Right renal cortex interstitium (tissue), 3 donors: ENCODE measurements at places on chromosomes 3 and 15. TPM values are rescaled to one million over a fixed set of nuclear protein-coding genes. Genes with fewer than 3 reads are reported as not detected.

LPCAT4 gene
- 30.2 TPM for polyA plus RNA-seq

GOLGA8H gene
- polyA plus RNA-seq = 0.74 TPM

THUMPD3 gene
- 60.9 TPM for polyA plus RNA-seq

ARNT2 gene
- 68.3 TPM for polyA plus RNA-seq

ITGA11 gene
- 3.1 TPM for polyA plus RNA-seq

DNA sequence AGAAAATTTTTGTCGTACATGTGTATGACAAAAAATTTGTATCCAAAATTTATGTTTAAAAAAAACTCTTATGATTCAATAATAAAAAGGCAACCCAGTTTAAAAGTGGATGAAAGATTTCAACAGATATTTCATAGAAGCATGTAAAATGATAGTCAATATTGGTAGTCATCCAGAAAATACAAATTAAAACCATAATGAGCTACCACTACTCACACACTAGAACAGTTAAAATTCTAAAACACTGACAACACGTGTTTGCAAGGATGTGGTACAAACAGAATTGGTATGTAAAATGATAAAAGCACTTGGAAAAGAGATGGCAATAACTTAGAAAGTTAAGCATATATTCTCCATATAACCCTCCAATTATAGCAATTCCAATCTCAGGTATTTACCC, 303.0 kb upstream of the NR2F2 start:
- DNase-seq = no peak

GRCh38 chr15:74397239-74398068, 30.0 kb upstream of the CYP11A1 start:
- no peak for DNase-seq

DNA sequence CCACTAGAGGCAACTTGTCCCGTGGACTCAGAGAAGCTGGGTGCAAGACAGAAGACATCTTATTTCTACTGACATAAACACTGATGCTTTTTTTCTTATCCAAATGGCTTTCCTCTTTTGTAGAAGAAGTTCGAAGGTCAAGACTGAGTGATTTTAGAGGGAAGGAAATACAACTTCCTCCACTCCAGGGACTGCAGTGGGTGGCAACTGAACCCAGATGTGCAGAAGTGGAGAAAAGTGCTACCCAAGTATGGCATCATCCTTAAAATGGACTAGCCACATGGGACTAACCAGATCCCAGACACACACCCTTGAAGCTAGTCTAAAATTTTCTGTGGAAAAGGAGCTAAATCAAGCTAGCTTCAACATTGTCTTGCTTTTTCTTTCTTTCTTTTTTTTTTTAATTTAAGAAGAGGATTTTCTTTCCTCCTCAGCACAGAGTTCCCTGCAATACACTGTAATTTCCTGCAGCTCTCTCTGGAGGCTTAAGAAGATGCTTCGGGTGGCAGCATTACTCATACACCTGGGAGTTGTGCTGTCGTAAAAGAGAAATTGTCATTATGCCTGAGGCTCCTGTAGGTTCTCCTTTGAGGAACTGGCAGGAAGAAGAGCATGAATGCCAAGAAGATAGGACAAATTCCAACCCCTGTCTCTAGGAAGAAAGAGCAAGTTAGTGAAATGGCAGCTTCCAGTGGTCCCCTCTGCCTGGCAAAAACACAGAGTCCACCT, 3.8 kb upstream of the FRMD4B start:
- DNase-seq = no peak

DNA sequence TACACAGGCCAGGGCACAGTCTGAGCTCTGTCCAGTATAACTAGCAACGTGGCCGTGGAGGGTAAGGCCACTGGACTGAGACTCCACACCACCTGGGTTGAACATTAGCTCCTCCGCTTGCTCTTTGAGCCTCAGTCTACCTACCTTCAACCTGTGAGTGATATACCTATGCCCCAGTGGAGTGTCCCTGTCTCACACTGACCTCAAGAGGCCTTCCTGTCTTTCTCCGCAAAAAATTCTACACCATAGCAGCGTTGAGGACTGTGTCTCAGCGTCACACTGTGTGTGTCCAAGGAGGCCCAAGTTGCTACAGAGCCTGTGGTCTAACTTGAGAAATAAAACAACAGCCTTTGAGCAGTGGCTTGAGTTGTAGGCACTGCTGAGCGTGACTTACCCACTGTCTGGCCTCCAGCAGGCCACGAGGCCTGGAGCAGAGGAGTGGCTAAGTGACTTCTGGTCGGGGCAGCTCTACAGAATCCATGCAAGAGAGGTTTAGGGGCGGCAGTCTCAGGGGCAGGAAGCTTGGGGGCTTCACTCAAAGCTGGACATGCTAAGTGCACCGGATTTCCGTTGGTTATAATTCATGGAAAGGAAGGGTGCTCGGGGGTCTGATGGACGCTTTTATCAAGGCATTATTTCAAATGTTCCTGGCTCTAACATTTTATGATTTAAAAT, 2.0 kb upstream of the MGLL start:
- DNase-seq = no peak

DNA sequence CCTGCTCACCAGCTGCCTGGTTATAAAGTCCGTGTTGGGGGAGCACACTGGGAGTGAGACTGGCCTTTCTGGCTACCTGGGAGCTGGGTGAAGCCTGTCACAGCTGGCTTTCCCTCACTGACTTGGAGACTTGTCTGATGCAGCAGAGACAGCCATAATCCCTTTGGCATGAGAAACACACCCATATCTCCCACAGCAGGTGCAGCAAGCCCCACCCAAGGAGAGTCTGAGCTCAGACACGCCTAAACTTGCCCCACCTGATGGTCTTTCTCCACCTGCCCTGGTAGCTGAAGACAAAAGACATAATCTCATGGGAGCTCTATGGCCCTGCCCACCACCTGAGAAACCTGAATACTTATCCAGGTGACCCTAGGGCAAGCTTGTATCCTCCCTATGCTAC, 54.8 kb downstream of the NMD3 start:
- DNase-seq = no peak

DNA sequence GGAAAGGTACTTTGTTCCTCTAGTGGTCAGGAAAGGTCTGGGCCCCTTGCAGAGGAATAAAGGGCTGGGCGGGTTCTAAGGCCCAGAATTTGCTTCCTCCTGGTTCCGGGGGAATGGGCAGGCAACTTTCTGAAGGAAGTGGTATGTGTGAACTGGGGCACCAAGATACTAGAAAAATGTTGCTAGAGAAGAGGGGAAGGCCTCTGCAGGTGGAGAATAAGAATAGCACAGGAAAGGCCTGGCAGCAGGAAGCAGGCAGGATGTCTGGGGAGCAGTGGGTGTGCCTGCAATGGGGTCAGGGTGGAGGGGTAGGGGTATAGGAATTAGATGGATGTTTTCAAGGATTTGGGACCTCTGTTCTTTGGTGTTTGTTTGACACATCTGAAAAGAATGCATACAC, 2.0 kb downstream of the SLC22A13 start:
- DNase-seq = no peak

DNA sequence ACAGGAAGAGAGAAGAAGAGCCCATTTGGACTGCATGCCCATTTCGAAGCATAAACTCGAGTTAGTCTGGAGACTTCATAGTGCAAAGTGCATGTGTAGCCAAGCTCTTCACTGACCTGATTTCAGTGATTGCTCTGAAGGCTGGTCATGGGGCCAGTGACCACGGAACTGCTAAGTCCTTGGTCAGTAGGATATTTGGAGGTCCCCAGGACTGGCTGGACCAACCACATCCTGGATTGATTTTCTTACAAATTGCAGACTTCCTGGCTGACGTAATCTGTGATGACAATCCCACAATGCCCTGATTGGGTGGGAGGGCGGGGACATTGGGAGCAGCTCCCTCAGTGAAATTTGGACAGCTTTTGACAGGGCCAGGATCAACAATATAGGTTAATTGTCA, 233.4 kb downstream of the CACNA2D3 start:
- DNase-seq = no peak

DNA sequence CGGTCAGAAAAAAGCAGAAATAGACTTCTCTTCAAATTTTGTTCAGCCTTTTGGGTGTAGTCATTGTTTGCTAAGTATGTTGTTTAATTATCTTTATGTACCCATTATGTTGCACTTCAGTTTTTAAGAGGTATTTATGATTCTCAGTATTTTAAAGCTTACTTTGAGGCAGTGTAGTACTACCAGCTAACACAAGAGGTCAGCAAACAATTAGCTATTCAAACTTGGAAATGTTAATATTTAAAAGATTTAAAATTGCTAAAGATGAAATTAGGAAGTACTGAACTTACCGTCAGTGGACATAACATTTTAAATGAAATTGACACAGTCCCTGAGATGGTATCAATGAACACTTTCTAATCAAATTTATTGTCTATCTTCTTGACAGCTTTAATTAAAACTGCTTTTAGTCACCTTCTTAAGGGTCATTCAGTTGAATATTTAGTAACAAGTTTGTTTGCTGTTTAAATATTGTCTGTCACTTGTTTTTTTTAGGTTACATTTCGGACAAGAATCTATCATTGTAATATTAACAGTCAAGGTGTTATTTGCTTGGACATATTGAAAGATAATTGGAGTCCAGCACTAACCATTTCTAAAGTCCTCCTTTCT, 28.1 kb downstream of the NKIRAS1 start:
- no peak for DNase-seq

DNA sequence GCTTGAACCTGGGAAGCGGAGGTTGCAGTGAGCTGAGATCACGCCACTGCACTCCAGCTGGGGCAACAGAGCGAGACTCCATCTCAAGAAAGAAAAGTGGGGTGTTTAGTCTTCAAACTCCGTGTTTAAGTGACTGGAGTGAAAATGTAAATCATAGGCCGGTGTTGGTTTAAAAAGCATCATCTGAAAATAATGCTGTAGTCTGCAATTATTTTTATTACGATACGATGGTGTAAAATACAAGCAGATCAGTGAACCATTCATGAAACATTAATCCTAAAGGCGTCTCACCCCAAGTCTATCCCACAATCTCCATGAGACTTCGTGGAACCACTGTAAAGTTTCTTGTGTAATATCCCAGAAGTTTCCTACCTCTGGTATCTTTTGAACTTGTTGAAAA, 6.3 kb downstream of the CTNNB1 start:
- no peak for DNase-seq

GRCh38 chr3:172646439-172647015, 64.3 kb downstream of the NCEH1 start:
- no peak for DNase-seq
